ENCODE measurements at places on chromosomes 2 and 18.

DNA sequence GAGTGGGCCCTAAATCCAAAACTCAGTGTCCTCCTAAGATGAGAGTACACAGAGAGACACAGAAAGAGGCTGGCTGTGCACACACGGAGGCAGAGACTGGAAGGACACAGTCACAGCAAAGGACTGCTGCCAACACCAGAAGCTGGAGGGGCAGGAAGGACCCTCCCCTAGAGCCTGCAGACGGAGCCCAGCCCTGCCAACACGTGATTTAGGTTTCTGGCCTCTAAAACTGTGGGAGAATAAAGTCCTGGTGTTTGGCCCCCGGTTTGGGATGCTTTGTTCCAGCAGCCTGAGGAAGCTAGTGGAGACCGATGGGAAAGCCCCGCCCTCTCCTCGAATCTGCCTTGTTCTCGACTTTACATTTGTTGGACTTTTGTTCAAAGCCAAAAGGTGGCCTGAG is 10.6 kb downstream of the CNDP1 start:
- no peak for DNase-seq

DNA sequence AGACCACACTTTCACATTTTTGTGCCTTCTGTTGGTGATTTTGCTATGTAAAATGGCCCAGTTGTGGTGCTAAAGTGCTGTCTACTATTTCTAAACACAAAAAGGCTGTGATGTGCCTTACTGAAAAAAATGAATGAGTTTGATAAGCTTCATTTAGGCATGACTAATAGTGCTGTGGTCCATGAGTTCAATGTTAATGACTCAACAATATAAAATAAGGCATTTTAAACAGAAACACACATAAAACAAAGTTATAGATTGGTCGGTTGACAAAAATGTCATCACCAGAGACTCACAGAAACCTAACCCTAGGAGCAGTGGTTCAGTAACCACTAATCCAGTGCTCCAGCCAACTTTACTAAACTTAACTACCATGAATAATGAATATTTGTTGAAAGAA is 160.0 kb downstream of the DNAH6 start:
- no peak for DNase-seq

DNA sequence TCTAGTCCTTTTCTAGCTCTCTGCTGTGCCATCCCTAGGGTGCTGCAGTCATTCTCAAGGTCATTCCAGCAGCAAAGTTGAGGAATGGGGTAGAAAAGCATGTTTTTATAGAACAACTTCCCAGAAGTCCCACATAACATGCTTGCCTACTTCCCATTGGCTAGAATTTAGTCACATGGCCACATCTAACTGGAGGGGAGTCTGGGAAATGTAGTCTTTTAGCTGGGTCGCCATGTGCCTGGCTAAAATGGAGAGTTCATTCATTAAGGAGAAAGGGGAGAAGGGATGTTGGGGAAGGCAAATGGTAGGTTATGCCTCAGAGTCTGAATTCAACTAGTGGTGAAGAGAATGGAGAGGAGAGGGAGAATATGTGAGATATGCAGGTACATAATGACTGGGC is 85.7 kb downstream of the SLC4A3 start:
- DNase-seq, result no peak

- DNase-seq, result no peak
Observed at GRCh38 chr2:76641506-76641905, 880.7 kb downstream of the LRRTM4 start.

- no peak for DNase-seq
Observed at GRCh38 chr18:192801-193200, 34.4 kb downstream of the USP14 start.

- no peak for DNase-seq
Observed at GRCh38 chr2:238299803-238300202, 11.4 kb upstream of the PER2 start.

GRCh38 chr2:199703199-199703598 is 147.8 kb downstream of the FTCDNL1 start:
- no peak for DNase-seq

GRCh38 chr2:54457323-54458023 is 1.3 kb downstream of the SPTBN1 start:
- DNase-seq, result no peak

GRCh38 chr2:53476834-53477233 is 290.8 kb upstream of the CHAC2 start:
- no peak for DNase-seq

DNA sequence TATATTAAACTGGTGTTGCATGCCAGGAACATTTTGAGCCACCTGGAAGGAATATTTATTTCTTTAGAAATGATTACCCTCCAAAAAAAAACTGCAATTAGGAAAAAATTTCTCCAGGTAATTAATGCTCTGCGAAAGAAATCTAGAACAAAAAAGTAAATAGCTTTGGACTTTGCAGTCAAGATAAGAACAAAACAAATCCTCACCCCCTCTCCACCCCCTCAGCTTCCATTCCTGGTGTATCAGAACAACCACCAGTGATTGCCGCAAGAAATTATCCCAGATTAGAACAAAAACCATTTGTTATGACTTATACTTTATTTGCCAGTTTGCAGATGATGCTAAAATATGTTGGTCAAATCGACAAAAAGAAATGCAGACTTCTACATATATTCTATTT is 17.0 kb upstream of the TCF7L1 start:
- no peak for DNase-seq

- DNase-seq, result no peak
Observed at GRCh38 chr2:120670371-120670770, 65.3 kb upstream of the GLI2 start.

DNA sequence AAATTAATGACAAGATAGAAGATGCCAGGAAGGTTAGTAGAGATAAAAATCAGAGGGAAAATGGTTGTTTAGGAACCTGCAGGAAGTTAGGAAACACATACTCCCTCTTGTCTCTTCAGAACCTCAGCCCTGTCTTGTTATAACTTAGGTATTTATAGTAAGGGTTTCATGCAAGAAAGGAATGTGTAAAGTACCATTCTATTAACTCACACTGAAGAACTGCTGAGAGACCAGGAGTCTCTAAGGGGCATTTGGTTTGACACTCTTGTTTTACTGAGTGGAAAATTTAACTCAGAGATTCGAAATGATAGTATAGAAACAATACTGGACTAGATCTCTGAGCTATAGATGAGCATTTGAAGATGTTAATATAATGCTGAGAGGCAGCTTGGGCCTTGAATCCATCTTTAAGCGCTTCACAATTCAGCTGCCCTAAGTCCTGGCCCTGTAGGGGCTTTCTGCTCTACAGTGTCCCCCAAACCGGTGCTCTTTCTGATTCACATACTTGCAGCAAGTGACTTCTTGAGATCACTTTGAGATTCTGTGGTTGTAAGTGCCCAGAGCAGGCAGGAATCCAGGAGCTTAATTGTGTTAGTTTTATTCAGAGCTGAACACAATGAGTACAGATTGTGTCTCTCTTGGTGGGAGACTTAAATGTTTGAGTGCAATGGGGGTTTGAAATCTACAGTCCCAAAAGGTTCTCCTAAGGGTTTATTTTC is 235.0 kb upstream of the RGPD4 start:
- DNase-seq, result no peak

All from NCI-H187 treated with DMSO at 0.1 percent for 48 hours (cell line).